Mesenchymal stem cell (in vitro differentiated cells and primary cell): ENCODE measurements at places on chromosomes 1 and 21.

DNA sequence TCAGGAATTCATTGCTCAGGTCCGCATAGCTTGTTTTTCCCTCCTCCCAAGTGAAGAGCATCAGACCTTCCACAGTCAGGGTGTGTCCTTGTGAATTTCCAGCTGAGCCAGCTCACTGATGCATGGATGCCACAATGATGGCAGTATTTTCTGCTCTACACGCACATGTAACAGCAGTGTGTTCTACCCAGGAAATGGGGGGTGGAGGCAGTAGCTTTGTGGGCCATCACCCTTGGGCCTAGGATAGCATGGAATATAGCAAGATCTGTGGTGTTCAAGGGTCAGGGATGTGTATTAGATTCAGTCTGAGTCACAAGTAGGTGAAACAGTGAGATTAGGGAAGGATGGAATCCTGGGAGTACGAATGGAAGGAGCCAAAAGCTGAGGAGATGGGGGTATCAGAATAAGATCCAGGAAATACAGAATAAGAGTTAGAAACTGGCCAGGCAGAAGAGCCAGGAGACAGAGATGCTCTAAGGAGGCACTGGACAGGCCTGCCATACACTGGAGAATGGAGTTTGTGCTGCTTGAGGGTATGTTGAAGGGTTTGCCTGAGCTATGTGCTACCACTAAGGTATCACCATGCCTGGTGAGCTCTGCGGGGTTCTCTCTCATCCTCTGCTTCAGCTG lies 90.6 kb upstream of the CNIH3 start:
- no peak for DNase-seq

DNA sequence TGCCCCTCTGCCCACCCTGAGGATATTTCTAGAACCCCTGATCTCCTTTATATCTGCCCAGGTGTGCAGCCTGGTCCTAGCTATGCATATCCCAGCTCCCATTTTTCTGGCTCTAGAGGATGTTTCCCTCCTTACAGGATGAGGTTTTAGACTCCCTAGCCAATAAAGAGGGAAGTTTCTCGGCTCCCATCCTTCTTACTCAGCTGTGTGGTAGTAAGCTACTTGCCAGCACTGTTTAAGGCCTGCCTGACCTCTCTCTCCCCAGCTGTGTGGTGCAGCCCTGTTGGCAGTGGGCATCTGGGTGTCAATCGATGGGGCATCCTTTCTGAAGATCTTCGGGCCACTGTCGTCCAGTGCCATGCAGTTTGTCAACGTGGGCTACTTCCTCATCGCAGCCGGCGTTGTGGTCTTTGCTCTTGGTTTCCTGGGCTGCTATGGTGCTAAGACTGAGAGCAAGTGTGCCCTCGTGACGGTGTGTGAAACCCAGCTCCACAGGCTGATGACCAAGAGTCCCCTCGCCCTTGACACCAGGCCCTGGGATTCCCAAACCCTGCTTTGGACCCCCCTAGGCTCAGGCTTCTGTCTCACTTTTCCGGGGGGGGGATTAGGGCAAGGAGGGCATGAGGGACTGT lies 7.8 kb upstream of the P3R3URF start:
- no peak for DNase-seq

GRCh38 chr1:41427122-41427913 lies 57.2 kb downstream of the EDN2 start:
- no peak for DNase-seq

DNA sequence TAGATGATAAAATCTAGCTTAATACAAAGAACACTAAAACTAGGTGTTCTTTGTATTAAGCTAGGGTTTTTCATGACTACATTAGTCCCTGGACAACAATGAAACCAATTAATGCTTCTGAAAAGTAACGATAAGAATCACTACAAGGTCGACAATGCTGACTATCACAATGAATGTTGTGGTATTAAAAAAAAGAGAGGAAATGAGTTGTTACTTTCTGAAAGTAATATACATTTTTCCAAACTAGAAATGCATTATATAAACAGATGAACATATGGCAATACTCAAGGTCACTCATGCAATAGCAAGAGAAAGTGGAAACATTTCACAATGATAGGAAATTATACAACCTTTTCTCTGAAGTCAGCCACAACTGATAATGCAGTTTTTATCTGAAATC lies 19.0 kb downstream of the DPH5 start:
- no peak for DNase-seq

DNA sequence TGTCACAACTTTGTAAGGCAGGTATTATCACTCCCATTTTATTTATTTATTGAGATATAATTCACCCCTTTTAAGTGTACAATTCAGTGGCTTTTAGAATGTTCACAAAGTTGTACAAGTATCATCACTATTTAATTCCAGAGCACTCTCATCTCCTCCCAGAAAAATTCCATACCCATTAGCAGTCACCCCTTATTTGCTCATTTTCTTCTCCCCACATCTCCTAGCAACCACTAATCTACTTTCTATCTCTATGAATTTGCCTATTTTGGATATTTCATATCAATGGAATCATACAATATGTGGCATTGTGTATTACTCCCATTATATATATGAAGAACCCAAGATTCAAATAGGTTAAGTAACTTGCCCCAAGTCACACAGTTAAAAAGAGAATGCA lies 7.0 kb downstream of the DSTYK start:
- DNase-seq, result peak; percentile 46

DNA sequence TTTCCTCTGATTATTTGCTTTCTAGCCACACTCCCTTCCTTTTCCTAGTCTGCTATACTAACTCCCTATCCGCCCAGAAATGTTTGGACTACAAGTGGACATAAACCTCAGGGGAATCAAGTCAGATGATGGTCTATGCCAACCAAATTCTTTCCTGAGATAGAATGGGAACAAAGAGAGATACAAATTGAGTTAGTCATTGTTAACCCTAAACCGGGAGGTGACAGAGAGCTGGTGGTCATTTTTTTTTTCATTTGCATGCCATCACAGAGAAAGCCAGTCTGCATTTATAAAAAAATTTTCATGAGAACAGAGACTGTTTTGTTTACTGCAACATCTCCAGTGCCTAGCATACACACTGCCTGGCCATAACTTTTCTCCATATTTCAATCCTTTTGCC lies 35.0 kb downstream of the MYSM1 start:
- DNase-seq, result peak; percentile 10

DNA sequence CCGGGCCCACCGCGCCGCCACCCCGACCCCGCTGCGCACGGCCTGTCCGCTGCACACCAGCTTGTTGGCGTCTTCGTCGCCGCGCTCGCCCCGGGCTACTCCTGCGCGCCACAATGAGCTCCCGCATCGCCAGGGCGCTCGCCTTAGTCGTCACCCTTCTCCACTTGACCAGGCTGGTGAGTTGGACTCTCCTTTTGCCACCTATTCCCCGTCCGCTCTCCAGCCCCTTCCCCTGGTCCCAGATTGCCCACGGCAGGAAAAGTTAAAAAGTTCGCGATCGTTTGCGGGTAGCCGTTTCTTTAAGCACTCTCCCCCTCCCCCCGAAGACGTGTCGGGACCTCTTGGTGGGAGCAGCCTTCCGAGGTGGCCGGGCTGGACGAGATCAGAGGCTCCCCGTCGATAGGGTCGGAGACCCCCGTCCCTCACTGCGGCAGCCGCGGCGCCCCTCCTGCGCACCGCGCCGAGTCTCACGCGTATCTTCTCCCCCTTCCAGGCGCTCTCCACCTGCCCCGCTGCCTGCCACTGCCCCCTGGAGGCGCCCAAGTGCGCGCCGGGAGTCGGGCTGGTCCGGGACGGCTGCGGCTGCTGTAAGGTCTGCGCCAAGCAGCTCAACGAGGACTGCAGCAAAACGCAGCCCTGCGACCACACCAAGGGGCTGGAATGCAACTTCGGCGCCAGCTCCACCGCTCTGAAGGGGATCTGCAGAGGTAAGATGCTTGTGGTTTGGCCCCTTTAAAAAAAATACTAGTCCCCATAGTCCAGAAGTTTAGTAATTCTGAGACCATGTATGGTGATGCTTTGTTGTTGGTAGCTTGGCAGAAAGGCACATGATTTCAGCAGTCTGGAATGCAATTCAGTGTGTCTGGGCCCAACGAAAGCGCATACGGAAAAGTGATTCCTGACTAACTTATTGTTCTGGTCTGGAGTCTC lies 576 bp downstream of the CCN1 start:
- peak; percentile 74 for DNase-seq

- peak; percentile 81 for DNase-seq
Measured at GRCh38 chr1:111690306-111690617, 48.9 kb downstream of the INKA2 start.

GRCh38 chr1:211099393-211099792 lies 34.6 kb downstream of the KCNH1 start:
- DNase-seq, result no peak

GRCh38 chr1:82323144-82323841 lies 522.6 kb downstream of the ADGRL2 start:
- DNase-seq, result no peak

- no peak for DNase-seq
Measured at GRCh38 chr1:209491496-209491895, 92.0 kb upstream of the CAMK1G start.

DNA sequence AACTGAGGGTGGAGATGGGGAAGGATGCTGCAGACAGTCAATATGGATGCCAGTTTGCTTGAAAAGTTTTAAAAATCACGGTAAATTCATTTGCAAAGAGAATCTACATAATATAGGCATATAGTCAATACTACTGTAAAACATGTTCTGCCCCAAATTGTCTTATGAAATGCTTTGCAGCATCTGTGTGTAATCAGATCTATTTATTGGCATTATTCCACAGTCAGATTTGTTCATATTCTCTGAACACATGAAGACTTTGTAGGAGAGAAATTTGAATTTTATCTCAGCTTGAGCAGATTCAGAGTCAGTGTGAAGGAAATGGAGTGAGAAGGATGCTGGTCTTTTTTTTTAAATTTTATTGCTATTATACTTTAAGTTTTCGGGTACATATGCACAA lies 88.5 kb downstream of the PLPPR4 start:
- no peak for DNase-seq

DNA sequence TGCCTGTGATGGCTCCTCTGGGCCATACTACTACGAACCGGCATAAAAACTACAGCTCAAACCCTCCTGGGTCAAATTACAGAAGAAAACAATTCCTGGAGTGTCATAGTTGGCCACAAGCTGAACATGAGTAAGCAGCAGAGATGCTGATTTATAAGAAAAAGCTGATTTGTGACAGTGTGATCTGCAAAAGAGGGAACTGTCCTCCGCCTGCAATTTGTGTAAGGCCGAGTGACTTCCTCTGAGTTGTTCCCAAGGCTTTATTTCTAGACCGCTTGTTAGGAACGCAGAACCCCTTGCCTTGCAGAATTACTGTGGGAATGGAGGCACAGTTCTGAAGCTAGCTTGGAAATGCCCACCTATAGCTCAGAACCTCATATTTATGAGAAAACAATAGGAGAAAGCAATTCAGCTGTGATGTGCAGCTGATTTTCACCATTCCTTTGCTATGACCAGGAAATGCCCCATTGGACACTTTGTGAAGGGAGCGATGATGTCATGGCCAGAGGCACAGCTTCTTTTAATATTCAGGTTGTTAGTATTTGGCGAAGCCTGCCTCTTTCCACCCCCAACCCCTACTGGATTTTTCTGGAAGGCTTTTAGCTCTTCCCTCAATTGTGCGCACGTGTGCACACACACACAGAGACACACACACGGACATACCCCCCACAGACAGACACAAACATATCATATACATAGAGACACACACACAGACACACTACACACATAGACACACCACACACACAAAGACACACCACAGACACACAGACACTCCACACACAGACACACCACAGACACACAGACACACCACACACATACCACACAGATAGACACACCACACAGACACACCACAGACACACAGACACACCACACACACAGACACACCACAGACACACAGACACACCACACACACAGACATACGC lies 47.6 kb downstream of the IER5 start:
- peak; percentile 79 for DNase-seq

DNA sequence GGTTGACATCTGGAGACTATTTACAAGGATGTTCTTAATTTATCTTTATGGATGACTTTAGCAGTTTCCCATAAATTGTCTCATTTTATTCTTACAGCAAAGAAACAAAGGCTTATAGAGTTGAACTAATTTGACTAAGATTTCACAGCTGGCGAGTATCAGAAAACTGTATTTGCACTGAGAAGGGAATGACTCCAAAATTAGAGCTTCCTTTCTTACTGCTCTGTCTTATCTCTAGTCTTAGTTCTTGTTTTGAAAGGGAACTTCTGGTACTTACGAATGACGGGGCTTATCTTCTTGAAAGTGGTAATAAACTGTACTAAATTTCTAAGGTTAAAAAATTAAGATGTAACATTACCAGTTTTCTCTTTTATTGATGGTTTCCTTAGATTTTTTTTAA lies 13.6 kb downstream of the CNST start:
- DNase-seq, result peak; percentile 24

DNA sequence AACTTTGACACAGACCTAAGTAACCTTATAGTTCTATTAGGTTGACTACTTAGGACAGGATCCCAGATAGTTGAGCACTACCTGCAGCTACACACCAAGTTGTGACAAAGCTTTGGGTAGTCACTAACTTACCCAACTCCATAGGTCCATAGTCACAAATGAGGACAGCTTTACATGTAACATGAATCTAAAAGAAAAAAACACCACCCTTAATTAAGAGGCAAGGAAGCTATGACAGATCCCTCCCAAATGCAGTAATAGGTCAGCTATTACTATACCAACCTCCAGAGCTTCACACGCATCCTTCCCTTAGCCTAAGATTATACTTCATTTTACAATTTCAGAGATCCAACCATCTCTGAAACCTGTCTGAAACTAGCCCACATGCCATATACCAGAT lies 12.7 kb upstream of the RAB42 start:
- no peak for DNase-seq

DNA sequence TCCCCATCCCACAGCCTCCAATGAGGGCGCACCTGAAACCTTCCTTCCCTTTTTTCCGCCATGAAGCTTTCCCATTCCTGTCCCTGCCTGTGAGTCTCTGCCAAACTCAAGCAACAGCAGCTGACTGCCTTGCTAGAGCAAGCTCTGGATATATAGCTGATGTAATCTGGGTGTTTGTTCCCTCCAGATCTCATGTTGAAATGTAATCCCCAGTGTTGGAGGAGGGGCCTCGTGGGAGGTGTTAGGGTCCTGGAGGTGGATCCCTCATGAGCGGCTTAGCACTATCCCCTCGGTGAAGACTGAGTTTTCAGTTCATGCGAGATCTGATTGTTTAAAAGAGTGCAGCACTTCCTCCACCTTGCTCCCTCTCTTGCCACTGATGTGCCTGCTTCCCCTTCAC lies 204.4 kb upstream of the MAP1LC3C start:
- no peak for DNase-seq

GRCh38 chr21:30463713-30464112 lies 16.5 kb downstream of the KRTAP19-1 start:
- DNase-seq, result no peak
